ENCODE measurements at places on chromosomes 16 and 17.

DNA sequence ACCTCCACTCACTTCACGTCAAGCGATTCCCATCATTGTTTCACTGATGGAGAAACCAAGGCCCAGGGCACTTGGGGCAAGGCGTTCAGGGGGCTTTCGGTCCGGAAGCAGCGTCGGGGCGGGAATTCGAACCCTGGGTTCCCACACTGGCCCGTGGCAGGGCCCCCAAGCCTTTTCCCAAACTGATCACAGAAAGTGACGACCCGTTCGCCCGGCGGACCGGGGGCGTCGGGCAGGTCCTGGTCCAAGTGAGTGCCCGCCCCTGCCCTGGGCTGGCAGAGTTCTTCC lies 856 bp upstream of the MON1B start:
- no peak for DNase-seq

GRCh38 chr17:75454193-75454592 lies 2.2 kb upstream of the TMEM94 start:
- no peak for DNase-seq

GRCh38 chr17:50482110-50482509 lies 3.5 kb downstream of the RSAD1 start:
- no peak for DNase-seq

DNA sequence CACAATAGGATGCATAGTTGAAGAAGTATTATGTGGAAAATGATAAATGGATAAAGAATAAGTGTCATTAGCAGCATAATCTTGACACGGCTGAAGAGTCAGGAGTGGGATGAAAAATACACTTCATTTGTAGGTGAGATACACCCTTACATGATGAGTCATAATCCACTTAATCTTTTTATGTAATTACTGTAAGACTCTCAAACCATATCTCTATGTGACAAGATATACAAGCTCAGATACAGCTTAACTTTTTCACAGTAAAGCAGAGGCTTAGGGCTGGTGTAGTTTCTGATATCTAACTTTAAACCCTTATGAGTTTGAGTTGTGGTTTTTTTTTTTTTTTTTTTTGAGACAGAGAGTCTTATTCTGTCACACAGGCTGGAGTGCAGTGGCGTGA lies 101.2 kb downstream of the FTO start:
- DNase-seq, result no peak

DNA sequence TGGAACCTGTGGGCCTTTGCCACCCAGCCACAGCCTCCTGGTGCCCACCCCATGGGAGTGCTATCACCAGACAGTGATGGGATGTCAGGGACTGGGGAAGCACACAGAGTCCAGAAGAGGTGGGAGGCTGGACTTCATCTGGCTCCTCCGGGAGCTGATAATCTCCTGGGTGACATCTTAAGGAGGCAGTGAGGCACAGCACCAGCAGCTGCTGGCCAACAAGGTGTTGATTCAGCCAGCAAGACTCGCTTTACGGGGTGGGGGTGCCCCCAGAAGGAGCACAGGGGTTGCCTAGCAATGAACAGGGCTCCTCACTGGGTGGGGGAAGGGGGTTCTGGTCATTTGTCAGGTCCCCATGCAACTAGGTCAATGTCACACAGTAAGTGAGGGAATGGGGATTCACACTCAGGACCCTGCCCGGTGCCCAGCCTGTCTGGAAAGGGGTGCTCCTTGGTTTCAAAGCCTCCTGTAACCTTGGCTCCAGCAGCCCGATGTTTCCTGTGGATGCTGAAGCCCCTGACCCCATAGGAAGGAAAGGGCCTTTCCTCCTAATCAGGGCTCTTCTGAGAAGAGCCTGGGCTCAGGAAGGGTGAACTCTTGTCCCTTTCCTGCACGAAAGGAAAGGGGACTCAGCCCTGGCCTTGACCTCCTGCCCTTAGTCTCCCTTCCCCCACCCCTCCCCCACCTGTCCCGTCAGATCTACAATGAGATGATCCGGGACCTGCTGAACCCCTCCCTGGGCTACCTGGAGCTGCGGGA lies 17.7 kb downstream of the KIF19 start:
- no peak for DNase-seq

DNA sequence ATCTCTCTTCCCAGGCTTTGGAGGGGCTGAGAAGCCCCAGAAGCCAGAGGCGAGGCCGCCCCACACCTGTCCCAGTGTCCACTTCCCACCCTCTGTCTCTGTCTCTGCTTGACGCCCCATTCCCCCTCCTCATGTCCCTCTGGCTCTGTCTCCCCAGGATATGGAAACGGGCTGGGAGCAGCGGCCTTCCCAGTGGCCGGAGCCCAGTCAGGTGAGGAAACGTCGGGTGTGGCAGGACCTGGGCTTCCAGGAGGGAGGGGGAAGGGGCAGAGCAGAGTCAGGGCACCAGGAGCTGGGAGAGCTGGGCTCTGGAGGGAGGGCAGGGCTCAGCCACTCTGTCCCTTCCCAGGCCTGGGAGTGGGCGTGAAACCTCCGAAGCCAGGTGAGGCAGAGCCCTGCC lies 10.6 kb upstream of the PKMYT1 start:
- DNase-seq, result no peak

DNA sequence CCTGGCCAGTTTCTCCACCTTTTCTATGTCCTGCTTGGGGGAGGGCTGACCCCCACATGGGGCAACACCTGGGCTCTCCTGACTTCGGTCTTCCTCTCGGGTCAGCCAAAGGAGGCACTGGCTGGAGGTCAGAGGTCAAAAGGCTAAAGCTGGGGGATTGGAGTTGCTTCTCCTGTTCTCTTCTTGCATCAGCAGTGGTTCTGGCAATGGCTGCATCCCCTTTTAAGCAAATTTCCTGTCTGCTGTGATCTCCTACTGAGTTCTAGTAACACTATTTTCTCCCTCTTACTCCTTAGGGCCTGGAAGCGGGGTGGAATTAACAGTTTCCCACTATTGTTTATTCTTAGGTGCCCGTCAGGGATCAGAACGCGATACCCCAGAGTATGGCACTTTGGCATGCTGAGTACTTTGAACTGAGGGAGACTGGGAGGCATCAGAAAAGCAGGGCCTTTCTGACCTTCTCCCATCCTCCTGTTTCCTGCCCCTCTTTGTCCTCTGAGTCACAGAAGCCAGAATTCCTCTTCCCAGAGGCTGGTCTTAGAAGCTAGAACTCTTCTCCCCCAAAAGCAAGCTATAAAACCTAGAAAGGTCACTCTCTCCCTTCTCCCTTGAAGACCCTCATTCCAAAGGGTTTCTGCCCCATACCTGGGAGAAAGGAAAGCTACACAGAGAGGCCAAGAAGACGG lies 268.2 kb downstream of the STX8 start:
- peak; percentile 24 for DNase-seq

GRCh38 chr17:45338996-45339535 lies 22.2 kb upstream of the MAP3K14 start:
- no peak for DNase-seq

- peak; percentile 80 for DNase-seq
These were observed 56.9 kb downstream of the CYB5D2 start for GRCh38 chr17:4199818-4200402.

DNA sequence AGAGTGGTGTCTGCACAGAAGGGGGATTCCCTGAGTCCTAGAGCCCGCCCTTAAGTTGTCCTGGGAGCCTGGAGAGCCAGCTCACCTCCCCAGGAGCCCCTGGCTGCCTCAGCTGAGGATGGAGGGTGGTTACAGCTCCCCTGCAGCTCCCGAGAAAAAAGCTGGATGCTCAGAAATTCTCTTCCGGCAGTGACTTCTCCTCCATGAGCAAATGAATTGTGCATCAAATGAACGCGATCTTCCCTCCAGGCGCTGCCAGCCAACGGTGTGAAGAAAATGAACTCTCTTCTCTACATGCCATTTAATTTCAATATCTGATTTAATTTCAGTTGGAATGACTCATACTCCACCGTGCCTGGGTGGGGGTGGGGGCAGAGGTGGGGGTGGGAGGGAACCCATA lies 14.3 kb upstream of the C16orf74 start:
- no peak for DNase-seq
